ENCODE measurements at places on chromosomes 16 and 17. TPM values are rescaled to one million over a fixed set of nuclear protein-coding genes. Genes with fewer than 3 reads are reported as not detected.
A peak's percentile ranks its signal among the peaks of the same experiment; 100 is the strongest.

GRCh38 chr16:51753467-51754127 lies 602.5 kb upstream of the SALL1 start:
- DNase-seq = peak; percentile 87

Gene PITPNM3
- 9.1 TPM for total RNA-seq

- DNase-seq = no peak
These were observed at the start of gene CTRL for GRCh38 chr16:67931712-67932461. CTRL (minus strand) TSS chr16:67931862; CDS start chr16:67931852, 10 bp downstream.

DNA sequence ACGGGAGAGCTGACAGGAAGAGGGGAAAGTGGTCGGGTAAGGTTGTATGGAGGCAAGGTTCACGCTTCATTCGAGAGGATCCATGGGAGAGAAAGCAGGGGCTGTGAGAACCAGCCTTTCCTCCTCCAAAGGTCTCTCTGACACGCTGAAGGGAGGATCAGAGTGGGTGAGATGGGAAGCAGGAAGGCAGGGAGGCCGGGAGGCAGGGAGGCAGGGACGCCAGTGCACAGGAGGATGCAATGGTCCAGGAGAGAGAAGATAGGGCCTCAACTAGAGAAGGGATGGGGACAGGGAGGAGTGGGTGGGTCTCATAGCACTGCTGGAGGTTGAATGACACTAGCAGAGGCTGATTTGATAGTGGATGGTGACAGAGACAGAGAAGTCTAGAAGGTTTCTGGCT lies 54.1 kb downstream of the PIMREG start:
- no peak for DNase-seq

Gene FNDC8
- not detected for total RNA-seq

Gene POLR3K
- 8.8 TPM for total RNA-seq
